ENCODE measurements at places on chromosomes 2 and 18. TPM values are rescaled to one million over a fixed set of nuclear protein-coding genes. Genes with fewer than 3 reads are reported as not detected.
A peak's percentile ranks its signal among the peaks of the same experiment; 100 is the strongest.

GRCh38 chr18:68893354-68893753, 95.5 kb downstream of the CCDC102B start:
- H3K27ac ChIP-seq = no peak overlapping the region
- no peaks in the 10 kb centered on the region for H3K27me3 ChIP-seq
- peaks cover 2% of the 10 kb centered on the region for H3K36me3 ChIP-seq
- no peak for DNase-seq
- H3K4me3 ChIP-seq = no peak overlapping the region

DNA sequence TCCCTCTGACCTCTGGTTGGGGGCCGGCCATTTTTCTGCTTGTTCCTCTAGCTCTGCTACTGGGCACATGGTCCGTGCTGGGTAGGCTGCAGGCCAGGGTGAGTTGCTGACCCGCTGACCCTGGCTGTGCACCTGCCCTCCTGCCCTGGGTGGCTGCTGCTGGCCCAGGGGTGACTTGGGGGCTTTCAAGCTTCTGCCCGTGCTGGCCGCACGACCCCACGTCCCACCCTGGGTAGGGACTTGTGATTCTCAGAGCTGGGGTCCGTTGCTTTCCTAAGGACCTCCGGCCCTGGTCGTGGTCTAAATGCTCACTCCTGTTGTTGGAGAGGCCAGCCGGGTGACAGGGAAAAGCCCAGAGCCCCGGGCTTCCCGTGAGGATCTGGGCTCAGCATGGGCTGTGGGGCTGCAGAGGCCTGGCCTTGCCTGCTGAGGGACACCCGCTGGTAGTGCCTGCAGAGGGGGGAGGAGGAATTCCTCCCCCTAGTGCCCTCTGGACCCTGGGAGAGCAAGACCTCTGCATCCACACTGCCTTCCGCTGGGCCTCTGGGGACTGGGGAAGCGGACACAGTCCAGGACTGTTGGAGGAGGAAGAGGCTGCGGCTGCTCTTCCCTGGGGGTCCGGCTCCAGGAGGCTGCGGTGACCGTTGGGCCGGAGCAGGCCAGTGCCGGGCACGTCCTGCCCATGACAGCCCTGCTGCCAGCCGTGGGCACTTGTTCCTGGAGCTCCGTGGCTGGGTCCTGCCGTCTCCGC, 6.3 kb upstream of the GAL3ST2 start:
- peaks cover 6% of the 10 kb centered on the region for H3K4me1 ChIP-seq
- no peak overlapping the region for H3K27ac ChIP-seq
- H3K36me3 ChIP-seq = no peaks in the 10 kb centered on the region
- no peaks in the 10 kb centered on the region for H3K27me3 ChIP-seq
- no peak for DNase-seq

- H3K36me3 ChIP-seq = no peaks in the 10 kb centered on the region
- peak overlapping the region; percentile 72 for H3K27ac ChIP-seq
- H3K4me3 ChIP-seq = peak overlapping the region; percentile 59
Observed at GRCh38 chr2:127700527-127701192, 637 bp upstream of the SFT2D3 start.

HOXD11 gene
- polyA plus RNA-seq = not detected

- no peaks in the 10 kb centered on the region for H3K36me3 ChIP-seq
- no peak for DNase-seq
- no peaks in the 10 kb centered on the region for H3K27me3 ChIP-seq
- H3K4me1 ChIP-seq = no peaks in the 10 kb centered on the region
Observed at GRCh38 chr2:5410991-5411700, 281.0 kb upstream of the SOX11 start.

- no peaks in the 10 kb centered on the region for H3K4me1 ChIP-seq
- H3K27ac ChIP-seq = no peak overlapping the region
- no peak overlapping the region for H3K4me3 ChIP-seq
- H3K36me3 ChIP-seq = no peaks in the 10 kb centered on the region
Observed at GRCh38 chr2:71477231-71477691, 23.9 kb downstream of the DYSF start.

ST6GAL2 gene
- not detected for polyA plus RNA-seq

GRCh38 chr18:25423760-25424159, 71.8 kb upstream of the ZNF521 start:
- H3K4me1 ChIP-seq = no peaks in the 10 kb centered on the region
- H3K4me3 ChIP-seq = no peak overlapping the region
- H3K27me3 ChIP-seq = no peaks in the 10 kb centered on the region
- H3K36me3 ChIP-seq = no peaks in the 10 kb centered on the region
- no peak for DNase-seq
- H3K27ac ChIP-seq = no peak overlapping the region

DNA sequence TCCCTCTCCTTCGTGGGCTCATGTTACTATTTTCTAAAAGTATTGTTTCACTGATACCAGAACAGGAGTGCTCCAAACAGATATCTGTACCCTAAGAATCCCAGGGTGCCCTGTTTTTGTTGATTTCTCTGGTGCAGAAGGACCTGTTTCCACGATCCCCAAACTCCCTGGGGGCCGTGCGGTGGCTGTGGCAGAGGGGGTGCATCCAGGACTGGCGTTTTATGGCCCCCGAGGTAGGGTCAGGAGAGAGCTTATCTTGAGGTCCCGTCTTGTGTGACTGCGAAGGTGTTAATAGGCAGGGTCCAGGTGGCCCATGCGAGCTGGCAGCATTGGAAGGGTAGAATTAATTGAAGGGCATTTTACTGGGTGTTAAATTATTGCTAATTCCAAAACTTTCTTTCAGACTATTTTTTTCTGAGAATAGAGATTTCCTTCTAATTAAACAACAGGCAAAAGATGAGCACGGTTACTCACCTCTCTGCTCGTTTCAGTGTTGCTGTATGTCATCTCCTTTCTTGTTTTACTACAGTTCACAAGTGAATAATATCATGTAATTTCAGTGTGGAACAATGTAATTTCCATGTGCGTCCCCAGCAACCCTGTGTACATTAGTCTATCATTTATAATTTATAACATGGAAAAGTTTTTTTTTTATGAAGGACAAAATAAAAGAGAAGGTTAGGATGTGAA, 8.2 kb downstream of the TWIST2 start:
- peaks cover 7% of the 10 kb centered on the region for H3K4me1 ChIP-seq
- peak overlapping the region; percentile 3 for H3K4me3 ChIP-seq
- H3K27ac ChIP-seq = peak overlapping the region; percentile 74
- no peaks in the 10 kb centered on the region for H3K27me3 ChIP-seq
- peaks cover 7% of the 10 kb centered on the region for H3K36me3 ChIP-seq
- DNase-seq = no peak

Data from fibroblast of lung (primary cell).